Progenitor cell of endocrine pancreas (in vitro differentiated cells): ENCODE measurements at places on chromosomes 12 and 14.

DNA sequence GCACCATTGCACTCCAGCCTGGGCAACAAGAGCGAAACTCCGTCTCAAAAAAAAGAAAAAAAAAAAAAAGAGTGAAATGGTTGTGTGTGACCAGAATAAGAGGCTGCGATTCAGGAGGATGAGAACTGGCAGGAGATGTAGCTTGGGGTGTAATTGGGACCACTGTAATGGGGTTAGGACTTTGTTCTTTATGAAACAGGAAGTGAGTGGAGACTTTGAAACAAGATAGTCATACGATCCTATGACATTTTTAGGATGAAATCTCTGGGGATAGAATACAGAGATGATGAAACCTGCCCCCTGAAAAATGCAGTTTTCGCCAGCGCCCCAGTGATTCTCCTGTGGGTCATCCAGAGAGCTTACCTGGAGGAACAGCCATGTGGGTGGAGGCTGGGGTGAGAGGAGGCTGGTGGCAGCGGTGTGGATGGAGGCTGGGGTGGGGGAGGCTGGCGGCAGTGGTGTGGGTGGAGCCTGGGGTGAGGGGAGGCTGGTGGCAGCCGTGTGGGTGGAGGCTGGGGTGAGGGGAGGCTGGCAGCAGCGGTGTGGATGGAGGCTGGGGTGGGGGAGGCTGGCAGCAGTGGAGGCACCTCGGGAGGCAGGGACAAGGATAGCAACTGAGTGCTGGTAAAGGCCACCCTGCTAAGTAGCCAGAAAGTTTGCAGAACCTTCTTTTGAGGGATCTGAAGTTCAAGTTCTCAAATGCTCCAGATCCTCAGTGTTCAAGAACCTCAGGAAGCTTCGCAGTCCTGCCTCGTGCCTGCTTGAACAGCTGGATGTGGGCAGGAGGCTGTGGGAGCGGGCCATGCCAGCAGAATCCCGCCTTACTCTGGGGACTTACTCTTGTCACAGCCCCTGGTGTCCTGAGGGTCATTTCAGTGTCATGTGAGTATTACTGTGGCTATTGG lies 20.2 kb downstream of the FBXL14 start:
- no peak for DNase-seq

DNA sequence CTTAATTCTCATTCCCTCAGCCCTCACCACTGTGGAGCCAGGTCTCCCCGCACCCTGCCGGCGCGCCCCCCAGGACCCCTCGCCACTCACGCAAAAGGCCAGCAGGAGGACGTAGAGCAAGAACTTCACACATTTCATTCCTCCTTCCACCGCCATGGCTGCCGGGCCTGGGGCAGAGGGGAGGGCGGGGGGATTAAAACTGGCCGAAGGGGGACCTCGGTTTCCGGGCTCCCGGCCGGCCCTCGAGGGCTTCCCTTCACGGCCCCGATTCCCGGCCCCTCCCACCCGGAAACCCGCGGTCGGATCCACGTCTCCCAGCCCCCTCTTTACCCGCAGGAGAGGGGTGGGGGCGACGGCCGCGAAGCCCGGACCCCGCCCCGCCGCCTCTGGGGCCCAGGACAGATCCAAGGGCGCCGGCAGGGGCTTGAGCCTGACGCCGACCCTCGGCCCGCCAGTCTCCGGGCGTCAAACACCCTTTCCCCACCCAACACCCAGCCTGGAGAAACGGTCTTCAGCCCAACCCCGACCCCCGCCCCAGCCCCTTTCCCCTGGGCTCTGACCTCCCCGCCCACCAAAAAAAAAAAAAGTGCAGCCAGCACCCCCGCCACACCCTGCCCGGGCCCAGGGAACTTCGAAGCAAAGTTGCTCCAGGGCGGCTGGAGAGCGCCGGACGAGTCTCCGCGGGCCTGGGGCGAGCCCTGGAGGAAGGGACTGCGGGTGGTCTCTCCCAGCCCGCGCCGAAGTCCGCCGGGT lies 447 bp downstream of the CD63 start:
- peak; percentile 28 for DNase-seq

DNA sequence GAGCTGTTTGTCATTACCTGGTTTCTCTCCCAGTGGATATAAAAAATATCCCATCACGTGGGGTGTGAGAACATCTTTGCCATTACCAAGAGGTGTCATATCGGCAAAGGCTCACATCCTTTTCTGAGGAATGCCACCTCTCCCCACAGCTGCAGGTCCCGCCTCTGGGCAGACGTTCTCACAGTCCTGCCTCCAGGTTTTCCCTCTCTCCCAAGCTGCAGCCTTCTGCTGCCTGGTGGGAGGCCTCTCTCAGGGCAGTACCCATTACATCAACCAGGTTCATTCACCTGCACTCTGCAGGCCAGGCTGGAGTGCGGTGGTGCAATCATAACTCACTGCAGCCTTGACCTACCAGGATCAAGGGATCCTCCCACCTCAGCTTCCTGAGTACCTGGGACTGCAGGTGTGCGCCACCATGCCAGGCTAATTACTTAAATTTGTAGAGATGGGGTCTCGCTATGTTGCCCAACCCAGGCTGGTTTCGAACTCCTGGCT lies 15.0 kb upstream of the TMEM119 start:
- no peak for DNase-seq

GRCh38 chr12:55930771-55931316 lies at the start of gene DGKA:
Gene DGKA, plus strand, starts transcription at chr12:55931162. Its CDS starts 5,342 bp downstream, at chr12:55936504.
- no peak for DNase-seq

- DNase-seq, result no peak
Measured at GRCh38 chr14:99945732-99946651, 119.2 kb upstream of the EVL start.

- no peak for DNase-seq
Measured at GRCh38 chr12:19633194-19633593, 193.9 kb downstream of the AEBP2 start.

DNA sequence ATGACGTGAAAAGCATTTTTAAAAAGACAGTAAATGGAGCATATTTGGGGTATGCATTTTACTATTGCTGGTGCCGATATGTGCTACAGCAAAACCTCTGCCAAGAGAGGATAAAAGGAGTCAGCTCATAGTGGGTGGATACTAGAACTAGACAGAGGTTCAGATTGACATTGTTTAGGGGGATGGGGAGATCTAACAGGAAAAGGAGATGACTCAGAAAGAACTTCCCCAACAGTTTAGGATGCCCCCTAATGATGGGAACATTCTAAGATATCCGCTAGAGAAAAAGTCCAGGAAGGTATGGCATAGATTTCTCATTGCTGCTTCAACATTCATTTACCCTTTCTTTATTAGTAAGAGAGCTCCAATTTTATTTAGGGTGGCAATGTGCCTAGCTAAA lies 110.5 kb upstream of the CLEC14A start:
- no peak for DNase-seq

DNA sequence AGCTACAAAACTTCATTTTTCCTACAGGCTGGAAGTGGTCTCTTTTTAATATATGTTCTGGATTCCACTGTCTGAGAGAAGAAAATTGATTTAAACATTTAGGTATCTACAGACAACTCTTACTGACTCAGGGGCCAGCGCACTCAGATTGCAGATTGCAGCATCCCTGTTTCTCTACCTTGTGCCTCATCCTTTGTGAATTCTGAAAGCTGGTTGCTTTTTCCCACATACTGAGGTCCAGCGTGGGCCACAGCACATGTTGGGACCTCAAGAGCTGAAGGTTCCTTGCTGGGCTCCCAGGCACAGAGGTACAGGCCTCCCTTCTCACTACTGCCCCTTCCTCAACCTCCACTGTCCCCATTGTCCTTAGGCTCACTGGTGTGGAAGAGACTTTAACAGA lies 101.7 kb upstream of the CCDC175 start:
- no peak for DNase-seq

DNA sequence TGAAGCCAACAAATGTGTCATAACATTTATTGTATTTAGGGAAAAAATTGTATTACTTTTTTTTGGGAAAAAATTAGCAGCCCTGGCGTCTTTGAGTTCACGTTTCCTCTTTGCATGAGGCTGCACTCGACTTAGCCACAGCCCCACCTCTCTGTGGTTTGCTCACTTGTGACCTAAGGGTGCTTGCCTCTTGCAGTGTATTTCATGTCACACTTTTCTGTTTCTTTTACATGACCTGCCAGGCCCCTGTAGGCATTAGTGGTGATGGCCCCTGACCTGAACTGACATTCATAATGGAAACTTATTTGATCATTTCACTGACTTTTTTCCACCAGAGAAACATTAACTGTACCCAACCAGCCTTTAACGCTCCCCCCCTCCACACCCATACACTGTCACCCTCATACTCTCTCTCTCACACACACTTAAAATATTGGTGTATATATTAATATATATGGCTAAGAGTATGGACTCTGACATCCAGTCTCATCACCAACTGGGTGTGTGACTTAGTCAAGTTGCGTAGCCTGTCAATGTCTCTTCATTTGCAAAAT lies 122.9 kb downstream of the PRKCH start:
- DNase-seq, result no peak

- DNase-seq, result no peak
Measured at GRCh38 chr12:64171715-64172114, 50.4 kb downstream of the KICS2 start.

DNA sequence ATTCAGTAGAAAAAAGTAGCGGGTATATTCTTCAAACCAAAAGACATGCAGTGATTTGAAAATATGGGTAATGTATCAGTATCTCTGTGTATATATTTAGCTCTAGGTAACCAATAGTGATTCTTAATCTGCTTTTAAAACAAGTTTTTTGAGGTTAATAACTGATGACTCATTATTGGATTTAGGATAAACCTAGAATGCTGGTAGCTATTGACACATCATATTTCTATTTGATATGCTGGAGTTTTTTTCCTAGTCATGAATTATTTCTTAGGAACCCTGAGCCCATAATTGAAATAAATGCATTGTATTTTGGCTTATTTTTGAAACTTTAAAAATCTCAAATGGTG lies 15.5 kb downstream of the ARF6 start:
- no peak for DNase-seq

GRCh38 chr12:45898094-45898493 lies 92.3 kb downstream of the SCAF11 start:
- DNase-seq, result no peak

GRCh38 chr12:101407436-101408345 lies at the start of gene ARL1:
Gene ARL1, minus strand, starts transcription at chr12:101407772. Its CDS starts 127 bp downstream, at chr12:101407645.
- peak; percentile 67 for DNase-seq

DNA sequence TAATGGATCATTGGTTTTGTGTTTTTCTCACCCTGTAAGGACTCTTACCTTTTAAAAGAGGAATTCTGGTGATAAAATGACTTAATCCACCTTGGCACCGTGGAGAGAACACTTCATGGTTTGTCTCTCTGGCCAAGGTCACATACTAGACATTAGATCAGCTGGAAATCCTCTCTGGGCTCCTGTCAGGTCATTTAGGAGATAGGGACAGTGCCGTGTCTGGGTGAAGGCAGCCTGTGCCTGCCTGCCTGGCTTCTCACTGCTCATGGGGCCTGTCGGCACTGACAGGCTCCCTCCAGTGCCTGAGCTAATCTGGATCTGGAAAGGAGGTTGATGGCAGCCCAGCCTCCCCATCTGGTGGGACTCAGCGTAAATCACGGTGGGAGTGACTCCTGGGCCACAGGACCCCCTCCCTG lies 5.7 kb downstream of the CRADD start:
- no peak for DNase-seq

- DNase-seq, result no peak
Measured at GRCh38 chr14:50233166-50233950, 2.0 kb upstream of the SOS2 start.

- no peak for DNase-seq
Measured at GRCh38 chr14:73829526-73830431, 21.9 kb upstream of the PTGR2 start.

GRCh38 chr14:29865299-29865698 lies 62.3 kb downstream of the PRKD1 start:
- DNase-seq, result no peak

GRCh38 chr14:92960706-92961566 lies 38.0 kb downstream of the CHGA start:
- DNase-seq, result no peak

- DNase-seq, result no peak
Measured at GRCh38 chr12:39763890-39764169, 144.2 kb upstream of the ABCD2 start.

DNA sequence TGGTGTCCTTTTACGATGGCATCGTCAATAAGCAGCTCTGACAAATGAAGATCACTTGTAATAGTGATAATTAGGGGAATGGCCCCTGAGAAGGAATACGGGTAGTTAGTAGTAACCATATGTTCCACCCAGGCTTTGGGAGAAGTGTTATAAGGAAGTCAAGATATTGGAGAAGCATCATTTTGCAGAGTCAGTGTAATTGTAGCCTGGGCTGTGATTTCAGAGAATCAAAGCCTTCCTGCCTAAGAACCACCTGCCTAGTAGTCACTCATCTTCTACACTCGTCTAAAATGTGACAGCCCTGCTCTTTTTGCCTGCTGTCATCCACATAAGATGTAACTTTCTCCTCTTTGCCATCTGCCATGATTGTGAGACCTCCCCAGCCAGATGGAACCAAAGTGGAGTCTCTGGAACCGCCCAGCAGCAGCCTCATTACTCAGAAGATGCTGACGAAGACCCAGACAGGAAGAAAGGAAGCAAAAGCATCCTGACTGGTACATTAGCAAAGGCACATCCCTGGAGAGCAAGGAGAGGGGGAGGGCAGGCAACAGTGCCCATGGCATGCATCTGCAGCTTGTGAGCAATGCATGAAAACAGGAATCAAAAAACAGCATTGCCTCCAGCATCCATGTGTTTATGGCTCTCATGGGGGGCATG lies 12.6 kb upstream of the EDDM3A start:
- no peak for DNase-seq

DNA sequence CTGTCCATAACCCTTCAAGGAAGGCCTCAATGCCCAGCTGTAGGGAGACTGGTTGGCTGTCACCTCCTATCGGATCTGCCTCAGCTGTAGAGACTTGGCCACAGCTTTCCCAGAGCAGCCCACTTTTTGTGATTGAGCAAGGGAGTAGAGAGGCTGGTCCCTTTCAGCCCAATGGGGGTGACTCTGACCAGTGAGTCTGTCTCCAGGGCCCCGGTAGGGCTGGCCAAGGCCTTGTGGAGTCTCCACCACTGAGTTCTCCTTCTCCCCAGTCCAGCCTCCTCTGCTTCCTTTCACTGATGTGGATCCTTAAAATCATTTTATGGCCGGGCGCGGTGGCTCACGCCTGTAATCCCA lies 14.5 kb upstream of the HPD start:
- no peak for DNase-seq

DNA sequence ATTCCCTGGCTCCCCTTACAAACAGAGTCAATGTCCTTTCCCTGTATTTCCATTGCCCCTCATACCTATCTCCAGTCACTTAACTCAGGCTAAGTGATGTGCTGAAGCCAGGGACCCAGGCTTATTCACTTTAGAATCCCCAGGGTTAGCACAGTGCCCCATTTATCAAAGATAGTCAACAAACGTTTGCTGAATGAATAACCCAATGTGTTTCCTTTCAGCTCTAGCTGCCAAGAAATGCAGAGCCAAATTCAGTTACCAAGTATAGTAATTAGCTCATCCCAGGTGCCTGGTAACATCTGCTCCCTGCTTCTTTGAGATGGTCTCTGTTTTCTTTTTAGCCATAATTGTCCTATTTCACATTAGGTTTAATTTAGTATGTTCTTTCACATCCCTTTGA lies 189.5 kb downstream of the PHLDA1 start:
- no peak for DNase-seq

GRCh38 chr14:100576091-100577085 lies 10.8 kb downstream of the BEGAIN start:
- DNase-seq, result no peak

- DNase-seq, result no peak
Measured at GRCh38 chr12:69106482-69107118, 132.8 kb upstream of the CPSF6 start.
